ENCODE measurements at places on chromosomes 16 and 17. TPM values are rescaled to one million over a fixed set of nuclear protein-coding genes. Genes with fewer than 3 reads are reported as not detected.
A peak's percentile ranks its signal among the peaks of the same experiment; 100 is the strongest.

GRCh38 chr16:5506021-5506420 is 408.4 kb upstream of the EEF2KMT start:
- H3K27ac ChIP-seq: no peak overlapping the region
- peaks cover 10% of the 10 kb centered on the region for H3K4me1 ChIP-seq
- H3K27me3 ChIP-seq: peaks cover 13% of the 10 kb centered on the region
- no peak for DNase-seq
- no peaks in the 10 kb centered on the region for H3K36me3 ChIP-seq

TERF2IP gene
- 34.9 TPM for total RNA-seq

GRCh38 chr17:60091109-60091508 is 12.4 kb upstream of the HEATR6 start:
- no peaks in the 10 kb centered on the region for H3K36me3 ChIP-seq
- no peak for DNase-seq
- H3K4me1 ChIP-seq: peaks cover 55% of the 10 kb centered on the region

GRCh38 chr16:87417528-87417910 is 25.4 kb downstream of the MAP1LC3B start:
- H3K4me3 ChIP-seq: no peak overlapping the region
- H3K36me3 ChIP-seq: peaks cover 97% of the 10 kb centered on the region
- no peak overlapping the region for H3K27ac ChIP-seq

DNA sequence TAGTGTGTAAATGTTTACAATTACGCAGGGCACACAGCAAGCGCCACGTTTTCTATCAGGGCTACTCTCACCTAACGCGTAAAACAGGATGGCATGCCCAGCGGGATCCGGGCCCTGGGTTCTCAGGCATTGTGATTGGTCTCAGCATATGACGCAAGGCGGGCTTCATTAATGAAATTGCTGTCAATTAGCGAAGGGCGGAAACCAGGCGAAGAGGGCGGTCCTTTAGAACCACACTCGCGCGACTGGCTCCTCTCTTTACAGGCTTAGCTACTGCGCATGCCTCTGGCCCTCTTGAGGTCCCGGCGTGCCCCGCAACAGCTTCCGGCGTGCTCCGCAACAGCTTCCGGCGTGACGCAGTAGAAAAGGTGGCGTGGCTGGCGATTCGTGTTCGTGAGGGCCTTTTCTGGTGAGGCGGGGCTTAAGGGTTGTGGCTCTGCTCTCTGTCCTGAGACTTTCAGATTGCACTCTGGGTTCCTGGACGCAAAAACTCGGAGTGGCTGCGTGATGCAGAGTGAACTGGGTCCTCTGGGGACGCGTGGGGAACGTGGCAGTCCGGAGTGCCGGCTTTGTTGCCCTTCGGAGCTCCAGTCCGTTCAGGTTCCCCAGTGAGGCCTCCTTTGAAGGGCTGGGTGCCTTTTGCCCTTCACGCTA is 9.2 kb downstream of the OR2C1 start:
- H3K27ac ChIP-seq: peak overlapping the region; percentile 86
- peak; percentile 74 for DNase-seq
- no peaks in the 10 kb centered on the region for H3K4me1 ChIP-seq
- peaks cover 7% of the 10 kb centered on the region for H3K27me3 ChIP-seq

DNA sequence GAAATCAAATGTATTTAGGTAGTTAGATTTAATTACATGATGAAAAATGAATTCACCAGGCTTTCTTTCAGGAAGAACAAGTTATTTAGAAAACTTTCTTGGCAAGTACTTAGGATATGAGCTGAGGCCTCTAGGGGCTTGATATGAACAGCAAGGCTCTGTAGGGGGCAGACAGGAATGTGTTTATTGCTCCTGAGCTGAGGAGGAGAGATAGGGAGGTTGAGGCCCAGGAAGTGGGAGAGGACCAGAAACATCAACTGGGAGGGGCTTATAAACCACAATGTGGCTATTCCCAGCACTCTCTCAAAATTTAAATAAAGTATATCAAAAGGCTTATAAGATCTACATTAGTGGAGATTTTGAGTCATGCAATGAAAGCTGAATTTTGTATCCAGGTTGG is 154.0 kb upstream of the MAF start:
- H3K27ac ChIP-seq: no peak overlapping the region
- H3K4me1 ChIP-seq: no peaks in the 10 kb centered on the region
- H3K4me3 ChIP-seq: no peak overlapping the region
- no peaks in the 10 kb centered on the region for H3K27me3 ChIP-seq
- H3K36me3 ChIP-seq: no peaks in the 10 kb centered on the region

GRCh38 chr17:33057564-33057963 is 65.9 kb downstream of the SPACA3 start:
- no peak for DNase-seq
- H3K27ac ChIP-seq: no peak overlapping the region
- no peaks in the 10 kb centered on the region for H3K27me3 ChIP-seq
- H3K4me3 ChIP-seq: no peak overlapping the region

DNA sequence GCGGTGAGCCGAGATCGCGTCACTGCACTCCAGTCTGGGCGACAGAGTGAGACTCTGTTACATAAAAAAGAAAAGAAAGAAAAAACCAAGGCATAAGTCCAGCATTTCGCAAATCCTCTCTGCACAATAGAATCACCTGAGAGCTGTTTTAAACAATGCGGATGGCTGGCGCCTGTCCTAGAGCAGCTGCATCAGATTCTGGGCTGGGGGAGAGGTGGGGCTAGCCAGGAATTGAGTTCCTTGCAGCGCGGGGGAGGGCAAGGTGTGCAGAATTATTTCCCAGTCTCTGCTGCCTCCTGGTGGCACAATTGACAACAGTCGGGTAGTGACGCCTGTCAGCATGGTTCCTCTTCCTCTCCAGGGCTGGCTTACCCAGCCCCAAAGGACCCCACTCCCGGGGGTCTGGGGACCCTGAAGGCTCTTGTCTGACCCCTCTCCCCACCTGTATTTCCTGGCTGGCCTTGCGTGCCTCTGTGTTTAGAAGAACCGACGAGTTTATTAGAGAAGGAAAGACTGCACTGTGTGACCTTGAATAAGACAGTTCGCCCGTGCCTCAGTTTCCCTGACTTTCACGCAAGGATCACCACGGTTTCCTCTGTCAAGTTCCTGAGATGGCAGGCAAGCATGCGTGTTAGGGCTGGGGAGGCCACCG is 41.1 kb upstream of the PLCG2 start:
- DNase-seq: peak; percentile 93
- H3K36me3 ChIP-seq: no peaks in the 10 kb centered on the region
- H3K27me3 ChIP-seq: no peaks in the 10 kb centered on the region
- peak overlapping the region; percentile 19 for H3K4me3 ChIP-seq
- peaks cover 14% of the 10 kb centered on the region for H3K4me1 ChIP-seq
- peak overlapping the region; percentile 69 for H3K27ac ChIP-seq

GRCh38 chr17:17774009-17774881 is 62.5 kb downstream of the SREBF1 start:
- no peaks in the 10 kb centered on the region for H3K27me3 ChIP-seq
- no peak overlapping the region for H3K4me3 ChIP-seq
- peak; percentile 80 for DNase-seq
- no peaks in the 10 kb centered on the region for H3K36me3 ChIP-seq

DNA sequence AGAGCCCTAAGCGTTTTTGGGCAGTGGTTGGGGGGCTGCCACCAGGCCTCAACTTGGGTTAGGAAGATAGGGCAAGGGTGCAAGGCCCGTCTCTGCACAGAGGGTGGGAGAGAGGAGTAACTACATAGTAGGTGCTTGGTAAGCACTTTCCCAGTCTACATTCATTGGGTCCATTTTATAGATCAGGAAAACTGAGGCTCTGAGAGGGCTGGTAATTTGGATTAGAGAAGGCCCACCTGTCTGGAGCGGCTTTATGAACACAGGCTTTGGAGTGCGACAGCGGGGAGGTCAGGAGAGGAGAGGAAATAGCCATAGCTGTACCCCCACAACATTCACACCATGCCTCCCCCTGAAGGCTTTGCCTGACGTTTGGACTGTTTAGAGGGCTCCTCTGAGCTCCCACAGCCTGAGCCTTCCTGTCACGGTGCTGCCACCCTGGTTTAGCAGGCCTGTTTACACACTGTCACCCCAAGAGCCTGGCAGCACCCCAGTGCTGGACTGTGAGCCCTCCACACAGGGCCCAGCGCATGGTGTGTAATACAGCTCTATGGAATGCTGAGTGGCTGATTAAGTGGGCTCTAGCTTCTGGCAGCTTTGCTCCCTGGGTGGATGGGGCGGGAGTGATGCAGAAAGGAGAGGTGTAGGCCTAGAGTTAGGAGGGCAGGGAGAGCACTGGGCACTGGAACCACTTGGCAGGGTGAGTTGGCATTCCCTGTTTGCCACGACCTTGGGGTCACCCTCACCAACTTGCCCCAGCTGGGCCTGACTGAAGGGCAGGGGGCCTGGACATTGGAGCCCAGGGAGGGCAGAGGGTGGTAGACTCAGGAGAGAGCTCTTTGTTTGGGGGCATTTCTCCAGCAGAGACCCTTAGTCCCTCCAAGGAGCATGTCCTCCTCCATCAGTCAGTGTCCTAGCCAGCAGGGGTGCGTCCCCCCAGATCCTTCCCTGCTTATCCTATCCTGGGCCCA is 73.7 kb downstream of the RAI1 start:
- H3K27ac ChIP-seq: peak overlapping the region; percentile 1
- H3K4me3 ChIP-seq: no peak overlapping the region
- H3K36me3 ChIP-seq: peaks cover 4% of the 10 kb centered on the region

DNA sequence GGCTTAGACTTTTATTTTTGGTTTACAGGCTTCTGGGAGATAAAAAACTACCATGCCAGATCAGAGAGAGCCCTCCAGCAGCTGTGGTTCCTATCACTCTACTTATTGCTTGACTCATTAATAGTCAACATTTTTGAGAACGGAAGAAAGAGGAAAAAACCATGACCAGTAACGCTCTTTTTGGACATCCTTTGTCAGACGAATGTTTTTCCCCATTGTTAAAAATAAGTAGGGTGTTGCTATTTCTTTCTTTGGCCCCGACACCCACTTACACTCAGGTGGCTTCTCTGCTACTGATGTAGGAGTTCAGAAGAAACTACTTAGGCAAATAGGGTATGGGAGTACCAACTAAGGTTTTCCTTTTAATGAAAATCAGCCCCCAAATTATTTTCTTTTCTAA is 27.5 kb downstream of the TVP23A start:
- H3K4me1 ChIP-seq: no peaks in the 10 kb centered on the region
- no peak for DNase-seq
- no peaks in the 10 kb centered on the region for H3K36me3 ChIP-seq
- H3K4me3 ChIP-seq: no peak overlapping the region

DNA sequence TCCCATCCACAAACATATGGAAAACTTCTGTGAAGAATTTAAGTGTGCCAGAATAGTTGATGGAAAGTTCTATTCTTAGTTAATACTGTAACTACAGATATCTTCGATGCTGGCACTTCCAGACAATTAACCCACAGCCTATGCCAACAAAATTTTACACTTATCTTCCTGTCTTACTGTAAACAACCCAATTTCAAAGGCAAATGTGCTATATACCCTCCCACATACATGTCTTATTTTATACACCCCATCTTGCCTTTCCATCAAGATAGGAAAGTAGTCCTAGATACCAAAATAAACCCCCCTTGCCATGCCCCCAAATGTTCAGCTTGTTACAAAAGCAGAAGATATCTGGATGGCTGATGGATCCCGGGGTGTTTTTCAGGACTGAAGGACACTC is 306.3 kb downstream of the SLC39A11 start:
- no peak overlapping the region for H3K27ac ChIP-seq
- no peak overlapping the region for H3K4me3 ChIP-seq
- no peaks in the 10 kb centered on the region for H3K36me3 ChIP-seq
- no peaks in the 10 kb centered on the region for H3K4me1 ChIP-seq

EFCAB5 gene
- total RNA-seq: 0.14 TPM

- peak overlapping the region; percentile 52 for H3K27ac ChIP-seq
- H3K4me1 ChIP-seq: peaks cover 15% of the 10 kb centered on the region
- DNase-seq: peak; percentile 74
Measured at GRCh38 chr17:49715717-49716279, 8.0 kb upstream of the SLC35B1 start.

DNA sequence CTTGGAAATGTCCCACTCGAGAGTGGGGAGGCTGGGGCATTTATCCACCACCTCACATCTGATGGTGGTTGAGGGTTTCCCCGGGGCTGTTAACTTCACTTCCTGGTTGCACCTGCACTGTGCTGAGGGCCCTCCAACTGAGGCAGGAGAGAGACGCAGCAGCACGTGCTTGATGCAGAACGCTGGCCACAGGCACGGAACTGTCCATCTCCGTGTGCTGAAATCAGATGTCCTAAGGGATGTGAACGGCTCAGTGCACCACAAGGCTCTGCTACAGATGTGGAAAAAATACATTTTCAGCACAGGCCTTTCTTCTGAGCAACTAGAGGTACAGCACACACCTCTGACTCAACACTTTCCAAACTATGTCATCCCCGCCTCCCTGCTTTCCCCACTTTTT is 114.8 kb upstream of the C16orf82 start:
- no peaks in the 10 kb centered on the region for H3K27me3 ChIP-seq
- no peaks in the 10 kb centered on the region for H3K36me3 ChIP-seq
- H3K4me1 ChIP-seq: no peaks in the 10 kb centered on the region
- H3K4me3 ChIP-seq: no peak overlapping the region
- no peak overlapping the region for H3K27ac ChIP-seq
- peak; percentile 9 for DNase-seq

- no peak overlapping the region for H3K4me3 ChIP-seq
- H3K4me1 ChIP-seq: peaks cover 11% of the 10 kb centered on the region
- no peaks in the 10 kb centered on the region for H3K36me3 ChIP-seq
Measured at GRCh38 chr16:81519301-81520150, 74.9 kb downstream of the CMIP start.

CA5A gene
- not detected for total RNA-seq

- no peaks in the 10 kb centered on the region for H3K36me3 ChIP-seq
- H3K4me1 ChIP-seq: peaks cover 34% of the 10 kb centered on the region
- peaks cover 69% of the 10 kb centered on the region for H3K27me3 ChIP-seq
Measured at GRCh38 chr16:1088295-1089170, 7.5 kb downstream of the C1QTNF8 start.

DNA sequence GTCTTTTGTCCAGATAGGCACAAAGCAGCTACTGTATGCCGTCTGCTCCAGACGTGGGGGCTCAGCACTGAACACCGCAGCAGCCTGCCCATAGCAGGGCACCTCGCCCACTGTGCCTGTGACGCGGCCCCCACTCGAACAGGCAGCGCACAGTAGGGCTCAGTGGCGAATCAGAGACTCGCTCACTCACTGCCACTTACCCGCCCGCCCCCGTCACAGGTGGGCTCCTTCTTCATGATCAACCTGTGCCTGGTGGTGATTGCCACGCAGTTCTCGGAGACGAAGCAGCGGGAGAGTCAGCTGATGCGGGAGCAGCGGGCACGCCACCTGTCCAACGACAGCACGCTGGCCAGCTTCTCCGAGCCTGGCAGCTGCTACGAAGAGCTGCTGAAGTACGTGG is 23.6 kb downstream of the TPSG1 start:
- no peak overlapping the region for H3K27ac ChIP-seq
- no peaks in the 10 kb centered on the region for H3K27me3 ChIP-seq

PRSS27 gene
- total RNA-seq: not detected
